ENCODE measurements at places on chromosomes 4 and X.

DNA sequence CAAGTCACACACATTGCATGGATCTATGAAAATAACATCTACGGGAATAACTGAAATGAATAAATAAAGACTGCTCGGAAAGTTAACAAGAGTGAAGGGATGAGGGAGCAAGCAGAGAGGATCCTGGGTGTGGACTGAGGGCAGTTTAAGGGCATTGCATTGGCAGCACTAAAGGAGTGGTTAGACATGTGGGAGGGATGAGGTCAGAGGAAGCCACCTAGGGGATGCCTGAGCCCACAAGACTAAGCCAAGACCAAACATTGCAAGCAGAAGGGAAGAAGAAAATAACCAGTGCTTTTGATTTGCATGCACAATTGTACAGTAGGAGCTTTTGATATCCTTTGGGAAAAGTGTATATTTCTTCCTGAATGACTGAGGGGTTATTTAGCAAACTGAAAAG lies 106.1 kb downstream of the MSL3 start:
- DNase-seq = no peak

DNA sequence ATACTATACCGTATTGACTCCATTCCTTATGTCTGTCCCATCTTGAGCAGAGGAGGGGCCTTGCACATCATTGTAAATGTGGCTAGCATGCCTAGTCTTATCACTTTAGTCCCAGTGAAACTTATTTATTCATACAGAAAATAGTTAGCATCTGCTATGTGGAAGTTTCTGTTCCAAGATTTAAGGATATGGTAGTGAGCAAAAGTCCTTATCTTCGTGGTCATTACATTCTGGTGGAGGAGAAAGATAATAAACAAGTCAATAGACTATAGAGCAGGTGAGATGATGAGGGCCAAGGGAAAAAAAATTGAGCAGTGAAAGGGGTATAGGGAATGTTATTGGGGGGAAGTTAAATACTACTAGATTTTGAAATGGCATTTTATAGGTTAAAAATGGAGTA lies 63.4 kb upstream of the PRRG3 start:
- no peak for DNase-seq

DNA sequence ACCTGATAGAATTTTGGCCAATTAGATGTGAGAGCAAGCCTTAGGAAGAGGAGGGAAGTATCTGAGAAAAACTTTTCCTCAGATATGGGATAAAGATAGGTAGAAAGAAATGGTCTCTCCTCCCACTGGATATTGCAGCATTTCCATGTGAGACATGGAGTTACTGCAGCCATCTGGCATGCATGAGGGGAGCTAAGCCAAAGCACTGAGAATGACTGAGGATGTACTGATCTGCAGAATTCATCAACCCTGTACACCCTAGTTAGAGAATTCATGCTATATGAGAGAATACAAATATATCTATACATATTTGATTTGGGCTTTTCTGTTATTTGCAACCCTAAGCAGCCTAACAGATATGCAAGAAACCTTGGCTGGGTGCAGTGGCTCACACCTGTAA lies 52.5 kb upstream of the RPL34 start:
- DNase-seq = no peak

- no peak for DNase-seq
These were observed 305.4 kb downstream of the MAPK10 start for GRCh38 chr4:86054286-86055032.

DNA sequence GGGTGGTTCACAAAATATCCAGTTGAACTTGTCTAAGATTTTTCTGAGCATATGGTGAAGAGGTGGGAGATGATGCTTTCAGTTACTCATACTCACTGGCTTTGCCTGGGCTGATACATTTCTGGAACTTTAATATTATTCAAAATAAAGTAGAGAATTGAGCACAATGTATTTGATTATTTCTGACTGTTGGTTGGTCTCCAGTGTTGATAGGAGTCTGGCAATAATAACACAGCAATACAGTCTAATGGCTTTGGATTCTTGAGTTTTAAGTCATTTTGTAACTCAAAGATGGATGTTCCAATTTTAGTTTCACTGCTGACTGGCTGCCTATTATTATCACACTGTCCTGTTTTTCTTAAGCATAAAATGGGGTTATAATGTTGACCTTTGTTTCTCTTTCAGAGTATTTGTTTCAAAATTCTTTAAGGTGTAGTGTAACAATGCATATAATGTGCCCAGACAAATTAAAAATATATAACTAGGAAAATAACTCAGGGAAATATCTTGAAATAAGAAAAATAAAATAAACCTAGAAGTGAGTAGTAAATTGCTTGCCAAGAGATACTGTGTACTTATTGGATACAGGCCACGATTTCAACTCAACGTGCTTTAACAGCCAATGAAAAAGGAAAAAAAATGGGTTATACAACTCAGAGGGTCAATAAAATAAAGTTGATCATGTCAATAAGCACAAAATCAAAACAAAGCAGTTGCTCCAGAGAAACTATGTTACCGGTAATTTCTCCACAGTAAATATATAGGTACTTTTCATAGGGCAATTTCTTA lies 99.0 kb downstream of the ARSJ start:
- no peak for DNase-seq

GRCh38 chr4:3481783-3482393 lies 18.8 kb downstream of the DOK7 start:
- peak; percentile 60 for DNase-seq

DNA sequence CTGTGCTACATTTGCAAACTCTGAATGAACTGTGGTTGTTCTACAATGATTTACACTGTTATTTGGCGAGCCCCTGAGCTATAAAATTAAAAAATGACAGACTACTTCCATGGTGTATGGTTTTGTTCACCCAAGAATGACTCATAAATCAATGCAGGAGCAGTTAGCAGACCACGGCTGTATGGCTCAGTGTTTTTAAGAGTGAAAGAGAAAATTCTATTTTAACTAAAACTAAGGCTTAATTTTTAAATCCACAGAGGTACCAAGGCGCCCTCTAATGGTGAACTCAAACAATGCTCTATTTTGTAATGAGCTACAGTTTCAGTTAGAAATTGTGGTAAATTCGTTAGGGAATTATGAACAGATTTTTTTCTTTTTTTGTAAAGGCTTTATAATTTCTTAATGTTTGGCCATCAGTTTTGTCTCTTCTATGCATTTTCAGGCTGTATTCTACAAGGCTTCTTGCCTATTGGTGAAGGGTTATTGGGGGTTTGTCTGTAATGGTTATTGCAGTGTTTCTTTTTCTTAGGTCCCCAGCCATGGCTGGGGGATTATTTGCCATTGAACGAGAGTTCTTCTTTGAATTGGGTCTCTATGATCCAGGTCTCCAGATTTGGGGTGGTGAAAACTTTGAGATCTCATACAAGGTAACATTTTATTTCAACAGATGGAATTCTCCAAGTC lies 32.5 kb downstream of the HMGB2 start:
- no peak for DNase-seq

DNA sequence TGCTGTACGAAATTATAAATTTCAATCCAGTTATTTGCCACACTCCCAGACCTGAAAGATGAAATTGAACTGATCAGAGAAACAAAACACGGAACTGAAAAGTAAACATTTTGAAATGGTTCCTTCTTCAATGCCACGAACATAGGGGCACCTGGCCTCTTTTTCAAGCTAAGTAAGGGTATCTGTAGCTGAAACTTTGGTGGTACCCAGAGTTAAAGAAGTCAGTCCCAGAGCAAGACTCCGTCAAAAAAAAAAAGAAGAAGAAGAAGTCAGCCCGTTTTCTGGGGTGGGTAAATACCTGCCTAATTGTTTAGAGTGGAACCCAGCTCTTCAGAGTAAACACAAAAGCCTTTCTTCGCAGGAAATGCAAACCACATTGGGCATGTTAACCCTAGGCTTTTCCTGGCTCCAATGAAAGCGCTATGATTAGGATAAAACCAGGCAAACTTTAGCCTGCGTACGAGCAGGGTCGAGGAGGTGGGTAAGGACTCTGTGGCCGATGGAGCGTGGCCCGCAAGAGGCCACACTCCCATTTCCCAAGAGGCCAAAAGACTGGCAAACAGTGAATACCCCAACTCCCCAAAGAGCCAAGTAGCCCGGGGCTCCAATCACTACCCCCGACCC lies 1.3 kb downstream of the ANTXR2 start:
- DNase-seq = no peak

DNA sequence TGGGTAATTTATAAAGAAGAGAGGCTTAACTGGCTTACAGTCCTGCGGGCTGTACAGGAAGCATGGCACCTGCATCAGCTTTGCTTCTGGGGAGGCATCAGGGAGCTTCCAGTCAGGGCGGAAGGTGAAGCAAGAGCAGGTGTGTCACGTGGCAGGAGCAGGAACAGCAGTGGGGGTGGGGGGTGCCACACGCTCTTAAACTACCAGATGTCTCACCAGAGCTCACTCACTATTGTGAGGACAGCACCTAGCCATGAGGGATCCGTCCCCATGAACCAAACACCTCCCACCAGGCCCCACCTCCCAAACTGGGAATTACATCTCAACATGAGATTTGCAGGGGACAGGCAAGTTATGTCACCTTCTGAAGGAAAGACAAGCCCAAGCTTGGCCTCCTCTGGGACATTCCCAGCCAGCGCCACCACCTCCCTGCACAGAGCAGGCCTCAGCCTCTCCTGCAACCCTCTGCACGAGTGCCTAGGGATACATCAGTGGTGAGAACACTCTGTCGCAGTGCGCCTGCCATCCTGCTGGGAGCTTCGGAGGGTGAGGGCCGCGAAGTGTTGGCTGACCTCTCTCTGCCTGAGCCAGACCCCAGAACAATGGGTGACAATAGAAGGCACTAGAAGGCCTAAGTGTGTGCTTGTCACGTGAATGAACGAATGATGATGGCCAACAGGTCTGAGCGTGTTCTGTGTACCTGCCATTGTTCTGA lies 244.3 kb downstream of the EVC2 start:
- no peak for DNase-seq

DNA sequence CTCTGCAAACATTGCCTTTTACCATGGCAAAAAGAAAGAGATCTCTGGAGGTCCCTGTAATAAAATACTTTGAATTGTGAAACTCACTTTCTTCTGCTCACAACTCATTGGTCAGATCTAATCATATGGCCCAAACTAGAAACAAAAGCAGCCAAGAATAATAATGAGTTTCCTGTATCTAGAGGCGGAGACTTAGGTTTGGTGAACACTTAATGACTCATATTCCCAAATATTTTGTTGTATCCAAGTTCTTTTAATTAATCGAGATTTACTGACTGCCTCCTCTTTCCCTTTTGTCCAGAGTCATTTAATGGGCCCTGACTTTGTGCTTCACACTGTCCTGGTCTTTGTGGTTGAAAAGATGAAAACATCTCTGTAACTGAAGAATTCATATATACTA lies 190.6 kb downstream of the CCSER1 start:
- DNase-seq = no peak

GRCh38 chr4:1204828-1205585 lies 32.6 kb upstream of the SPON2 start:
- peak; percentile 88 for DNase-seq

DNA sequence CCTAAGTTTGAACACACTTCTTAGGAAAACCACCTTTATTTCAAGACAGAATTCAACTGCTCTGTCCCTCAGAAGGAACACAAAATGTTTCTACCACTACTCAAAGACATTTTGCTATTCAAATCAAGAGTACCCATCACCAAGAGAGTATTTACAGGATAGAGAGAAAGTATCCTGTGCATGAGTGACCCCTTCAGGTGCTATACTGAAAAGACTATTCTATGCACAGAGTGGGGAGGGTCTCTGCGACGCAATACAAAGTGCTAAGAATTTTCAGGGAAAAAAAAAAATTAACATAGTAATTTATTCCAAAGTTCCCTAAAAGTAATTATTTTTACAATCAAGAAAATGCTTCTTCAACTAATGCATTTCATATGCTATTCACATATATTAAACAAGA lies 346.4 kb upstream of the FAM241A start:
- no peak for DNase-seq

GRCh38 chr4:110012917-110013316 lies 100.2 kb downstream of the EGF start:
- no peak for DNase-seq

DNA sequence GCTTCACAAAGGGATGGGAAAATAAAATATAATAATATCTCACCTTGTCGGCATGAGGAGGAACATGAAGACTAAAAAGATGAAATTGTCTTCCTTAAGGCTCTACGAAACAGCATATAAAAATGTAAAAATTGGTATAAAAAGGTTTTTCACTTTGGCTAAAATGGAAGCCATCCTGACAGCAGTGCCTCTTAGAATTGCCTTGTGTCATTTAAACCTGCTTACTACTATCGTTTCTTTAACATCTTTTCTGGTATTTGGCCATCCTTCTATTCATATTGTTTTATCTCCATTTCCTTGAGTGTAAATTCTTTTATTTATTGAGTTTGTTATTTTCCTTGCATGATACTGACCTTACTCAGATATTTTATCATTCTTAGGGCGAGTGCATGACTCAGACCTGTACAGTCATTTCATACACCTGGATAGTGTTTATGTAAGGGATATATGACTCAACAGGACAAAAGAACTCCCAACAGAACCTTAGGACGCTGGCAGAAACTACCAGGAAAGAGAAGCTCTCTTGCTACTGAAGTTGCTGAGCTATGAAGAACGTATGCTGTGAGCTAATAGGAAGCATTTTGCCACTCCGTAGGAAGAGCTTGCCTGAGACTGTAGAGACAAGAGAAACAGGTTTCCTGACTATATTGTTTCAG lies 5.8 kb upstream of the CDKN2AIP start:
- no peak for DNase-seq

- no peak for DNase-seq
These were observed 183.7 kb downstream of the FBXW7 start for GRCh38 chr4:152352215-152352614.

- peak; percentile 60 for DNase-seq
These were observed 18.2 kb downstream of the PTTG2 start for GRCh38 chr4:37978248-37978924.

DNA sequence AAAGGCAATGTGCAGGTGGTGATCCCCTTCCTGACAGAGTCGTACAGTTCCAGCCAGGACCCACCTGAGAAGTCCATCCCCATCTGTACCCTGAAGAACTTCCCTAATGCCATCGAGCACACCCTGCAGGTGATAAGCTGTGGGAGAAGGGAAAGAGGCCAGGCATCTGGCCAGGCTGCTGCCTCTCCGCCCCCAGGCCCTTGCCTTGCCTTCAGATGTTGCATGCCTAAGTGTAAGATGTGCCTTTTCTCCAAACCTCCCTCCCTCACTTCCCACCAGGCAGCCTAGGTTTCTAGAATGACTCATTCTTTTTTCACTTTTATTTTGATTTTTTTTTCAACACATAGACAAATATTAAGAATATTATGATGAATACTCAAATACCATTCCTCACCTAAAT lies 12.2 kb upstream of the CDK16 start:
- DNase-seq = no peak

GRCh38 chrX:11629593-11630211 lies 36.0 kb downstream of the ARHGAP6 start:
- peak; percentile 24 for DNase-seq

- no peak for DNase-seq
These were observed 28.4 kb downstream of the GUCY1B1 start for GRCh38 chr4:155787113-155787710.

- no peak for DNase-seq
These were observed 266.5 kb upstream of the KCNIP4 start for GRCh38 chr4:22215084-22215483.

DNA sequence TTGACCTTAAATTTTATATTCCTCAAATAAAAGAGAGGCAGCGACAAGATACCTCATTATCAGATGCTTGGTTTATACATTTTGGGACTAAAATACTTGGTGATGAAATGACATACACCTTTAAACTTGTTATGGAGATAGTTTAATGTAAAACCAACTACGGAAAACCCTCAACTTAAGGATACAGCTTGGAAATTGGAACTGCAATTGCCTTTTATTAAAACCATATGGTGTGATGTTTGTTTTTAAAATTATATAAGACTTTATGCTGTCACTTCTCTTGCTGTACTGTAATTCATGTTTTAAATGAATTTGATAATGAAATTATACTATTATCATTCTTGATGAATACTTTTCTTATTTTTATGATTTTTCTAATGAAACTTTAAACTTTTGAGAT lies 25.9 kb downstream of the METTL14 start:
- DNase-seq = no peak

Data from left colon (tissue), 2 donors.